ENCODE measurements at places on chromosomes 2 and 18. TPM values are rescaled to one million over a fixed set of nuclear protein-coding genes. Genes with fewer than 3 reads are reported as not detected.

- H3K27me3 ChIP-seq: no peaks in the 10 kb centered on the region
- no peak overlapping the region for H3K27ac ChIP-seq
- no peaks in the 10 kb centered on the region for H3K4me1 ChIP-seq
- DNase-seq: no peak
These were observed 47.3 kb downstream of the RBKS start for GRCh38 chr2:27842894-27843293.

GRCh38 chr2:226079196-226079595 is 679.7 kb downstream of the NYAP2 start:
- no peaks in the 10 kb centered on the region for H3K36me3 ChIP-seq
- no peak overlapping the region for H3K4me3 ChIP-seq
- H3K27me3 ChIP-seq: no peaks in the 10 kb centered on the region
- no peak for DNase-seq
- no peak overlapping the region for H3K27ac ChIP-seq

ABCG8 gene
- 0.33 TPM for total RNA-seq

GRCh38 chr2:190600293-190601103 is 48.4 kb upstream of the NAB1 start:
- no peak overlapping the region for H3K4me3 ChIP-seq
- H3K27me3 ChIP-seq: no peaks in the 10 kb centered on the region

SOWAHC gene
- total RNA-seq: 19.5 TPM

- H3K27ac ChIP-seq: no peak overlapping the region
- H3K4me3 ChIP-seq: no peak overlapping the region
- H3K4me1 ChIP-seq: peaks cover 33% of the 10 kb centered on the region
- H3K36me3 ChIP-seq: peaks cover 43% of the 10 kb centered on the region
- DNase-seq: no peak
These were observed 33.6 kb upstream of the B3GNT7 start for GRCh38 chr2:231361701-231362554.

ACMSD gene
- total RNA-seq: not detected

GALNT13 gene
- 55.6 TPM for total RNA-seq

DNA sequence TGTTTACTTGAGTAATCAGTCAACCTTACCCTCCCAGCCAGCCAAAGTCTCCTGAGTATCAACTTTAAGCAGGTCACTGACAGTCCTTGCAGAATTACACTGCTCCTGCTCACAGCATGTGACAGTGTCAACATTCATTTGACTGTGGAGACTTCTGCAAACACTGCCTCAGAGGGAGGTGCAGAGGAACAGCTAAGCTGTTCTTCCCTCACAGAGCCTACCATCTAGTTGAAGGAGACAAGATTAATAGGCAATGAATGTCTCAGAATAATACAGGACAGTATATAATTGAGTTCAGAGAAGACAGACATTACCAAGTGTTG is 11.9 kb downstream of the SLC14A2 start:
- DNase-seq: no peak
- H3K4me1 ChIP-seq: peaks cover 11% of the 10 kb centered on the region
- H3K27me3 ChIP-seq: no peaks in the 10 kb centered on the region
- H3K27ac ChIP-seq: no peak overlapping the region
